ENCODE measurements at places on chromosomes 2 and 18. TPM values are rescaled to one million over a fixed set of nuclear protein-coding genes. Genes with fewer than 3 reads are reported as not detected.

DNA sequence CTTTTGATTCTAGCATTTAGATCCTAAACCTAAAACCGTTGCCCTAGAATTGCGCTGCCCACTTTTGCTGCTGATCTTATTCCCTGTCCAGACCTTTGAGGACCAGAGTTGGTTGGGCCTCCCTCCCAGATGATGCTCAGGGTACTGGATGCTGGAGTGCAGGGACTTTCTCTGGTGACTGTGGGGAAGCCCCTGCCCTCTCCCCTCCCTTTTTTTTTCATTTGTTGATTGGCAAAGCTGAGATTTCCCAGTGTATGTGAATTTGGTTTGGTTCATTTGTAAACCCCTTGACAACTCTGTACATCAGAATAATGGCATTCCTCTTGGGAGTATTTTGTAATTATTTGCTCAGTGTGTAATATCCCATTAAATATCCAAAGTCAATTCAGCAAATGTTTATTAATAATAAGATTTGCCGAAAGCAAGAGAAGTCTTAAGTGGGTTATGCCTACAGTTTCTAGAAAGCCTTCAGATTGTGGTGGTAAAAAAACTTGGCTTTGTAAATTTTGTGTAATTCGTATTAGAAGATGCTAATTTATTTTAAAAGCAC lies 28.3 kb downstream of the RAB31 start:
- no peak for DNase-seq
- no peaks in the 10 kb centered on the region for H3K36me3 ChIP-seq
- H3K4me3 ChIP-seq, result no peak overlapping the region
- H3K4me1 ChIP-seq, result peaks cover 42% of the 10 kb centered on the region
- peak overlapping the region; percentile 71 for H3K27ac ChIP-seq
- no peaks in the 10 kb centered on the region for H3K27me3 ChIP-seq

DNA sequence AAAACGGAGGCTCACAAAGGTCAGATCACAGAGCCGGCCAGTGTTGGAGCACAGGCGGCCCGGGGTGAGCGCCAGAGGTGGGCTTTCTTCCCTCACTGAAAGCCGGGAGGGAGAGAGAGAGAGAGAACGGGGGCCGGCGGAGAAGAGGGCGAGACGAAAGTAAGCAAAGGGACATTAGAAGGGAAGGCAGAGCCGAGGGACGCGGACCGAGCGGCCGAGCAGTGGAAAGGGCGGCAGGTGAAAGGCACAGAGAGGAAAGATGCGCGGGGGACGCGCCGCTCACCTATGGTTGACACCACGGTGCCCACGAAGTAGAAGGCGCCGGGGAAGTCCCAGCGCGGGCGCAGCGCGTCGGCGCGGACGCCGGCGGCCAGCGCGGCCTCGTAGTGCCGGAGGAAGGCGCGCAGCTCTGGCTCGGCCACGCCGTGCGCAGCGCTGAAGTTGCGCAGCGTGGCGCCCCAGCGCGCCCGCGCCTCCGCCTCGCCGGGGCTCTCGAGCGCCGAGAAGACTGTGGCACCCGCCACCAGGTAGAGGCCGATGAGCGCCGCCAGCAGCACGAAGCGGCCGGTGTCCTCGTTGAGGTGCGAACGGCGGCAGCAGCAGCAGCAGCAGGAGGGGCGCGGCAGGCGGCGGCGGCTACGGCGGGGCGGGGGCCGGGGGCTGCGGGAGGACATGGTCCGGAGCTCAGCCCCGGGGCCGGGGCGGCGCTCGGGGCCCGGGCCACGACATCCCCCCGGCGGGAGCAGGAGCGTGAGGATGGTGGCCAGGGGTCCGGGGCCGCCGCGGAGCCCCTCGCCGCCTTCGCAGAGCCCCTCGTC lies 166.9 kb downstream of the MSH2 start:
- H3K27me3 ChIP-seq, result peaks cover 10% of the 10 kb centered on the region
- peaks cover 7% of the 10 kb centered on the region for H3K4me1 ChIP-seq
- DNase-seq, result no peak
- H3K4me3 ChIP-seq, result peak overlapping the region; percentile 19

VIL1 gene
- total RNA-seq, result 401 TPM

CFAP65 gene
- 0.34 TPM for total RNA-seq

SNED1 gene
- not detected for total RNA-seq
